NCI-H1417 (cell line): ENCODE measurements at places on chromosomes 13 and 19.

DNA sequence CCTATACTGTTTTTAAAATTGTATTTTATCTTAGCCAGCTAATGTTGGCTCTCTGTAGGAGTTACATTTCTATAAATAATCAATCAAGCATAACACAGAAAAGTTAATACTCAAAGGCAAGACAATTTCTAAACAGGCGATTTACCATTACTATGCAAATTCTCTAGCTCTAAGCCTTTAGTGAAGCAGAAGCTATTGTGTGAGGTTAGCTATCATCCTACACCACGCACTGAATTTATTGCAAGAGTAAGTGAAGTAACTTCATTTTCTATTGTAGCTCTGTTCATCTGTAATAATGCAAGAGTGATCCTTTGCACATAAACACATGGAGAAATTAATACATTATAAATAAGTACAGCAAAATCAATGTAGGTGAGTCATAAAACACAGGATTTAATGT is 439.3 kb downstream of the PCDH9 start:
- no peak for DNase-seq

GRCh38 chr19:56597696-56598095 is 2.6 kb downstream of the ZNF71 start:
- no peak for DNase-seq

GRCh38 chr19:45496349-45496953 is 396 bp downstream of the RTN2 start:
- peak; percentile 70 for DNase-seq

DNA sequence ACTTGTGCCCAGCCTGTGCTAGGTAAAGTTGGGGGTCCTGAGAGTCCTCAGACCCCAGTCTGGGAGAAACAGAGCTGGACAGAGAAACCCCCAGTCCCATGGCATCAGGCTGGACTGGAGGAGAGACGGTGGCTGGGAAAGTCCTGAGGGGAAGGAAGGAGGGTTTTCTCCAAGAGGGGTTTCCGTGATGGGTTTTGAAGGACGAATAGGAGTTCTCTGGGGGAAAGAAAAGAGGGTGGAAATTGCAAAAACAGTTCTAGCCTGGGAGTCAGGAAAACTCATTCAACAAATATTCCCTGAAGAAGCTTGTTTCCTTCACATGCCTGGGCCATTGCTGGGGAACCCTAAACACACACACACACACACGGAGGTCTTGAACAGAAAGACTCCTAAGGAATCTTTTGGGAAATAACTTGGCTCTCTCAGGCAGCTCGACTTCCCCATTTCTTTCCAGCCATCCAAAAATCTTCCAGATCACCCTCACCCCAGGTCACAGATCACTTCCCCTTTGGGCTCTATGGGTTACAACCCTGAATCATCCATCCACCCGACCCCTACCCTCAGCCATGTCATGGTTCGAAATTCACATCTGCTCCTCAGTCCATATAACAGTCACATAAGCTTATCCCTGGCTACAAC is 47.5 kb downstream of the COLGALT1 start:
- no peak for DNase-seq

GRCh38 chr19:31461814-31462539 is 112.7 kb upstream of the TSHZ3 start:
- no peak for DNase-seq

DNA sequence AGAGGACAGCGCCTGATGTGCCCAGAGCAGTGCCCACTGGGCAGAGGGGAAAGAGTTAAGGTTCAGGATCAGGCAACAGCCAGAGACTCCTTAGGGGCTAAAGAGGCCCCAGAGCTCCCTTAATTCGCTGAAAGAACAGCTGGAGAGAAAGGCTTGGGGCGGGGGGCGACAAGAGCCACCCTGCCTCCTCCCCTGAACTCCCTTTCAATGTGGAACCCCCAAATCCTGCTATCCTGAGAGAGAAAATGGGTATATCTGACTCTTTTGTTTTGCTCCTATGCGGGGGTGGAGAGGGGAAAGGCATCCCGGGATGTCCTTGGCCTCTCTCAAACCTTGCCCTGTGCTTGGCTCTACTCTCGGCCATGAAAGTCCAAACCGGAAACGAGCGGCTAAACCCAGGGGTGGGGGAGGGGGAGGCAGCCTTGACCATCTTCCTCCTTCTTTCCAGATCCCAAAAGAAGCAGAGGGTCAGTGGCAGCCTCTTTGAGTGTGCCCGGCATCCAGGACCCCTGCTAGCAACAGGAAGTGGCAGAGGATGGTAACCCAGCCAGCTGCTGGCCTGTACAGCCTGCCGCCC is 4.7 kb downstream of the PRKACA start:
- DNase-seq, result no peak

DNA sequence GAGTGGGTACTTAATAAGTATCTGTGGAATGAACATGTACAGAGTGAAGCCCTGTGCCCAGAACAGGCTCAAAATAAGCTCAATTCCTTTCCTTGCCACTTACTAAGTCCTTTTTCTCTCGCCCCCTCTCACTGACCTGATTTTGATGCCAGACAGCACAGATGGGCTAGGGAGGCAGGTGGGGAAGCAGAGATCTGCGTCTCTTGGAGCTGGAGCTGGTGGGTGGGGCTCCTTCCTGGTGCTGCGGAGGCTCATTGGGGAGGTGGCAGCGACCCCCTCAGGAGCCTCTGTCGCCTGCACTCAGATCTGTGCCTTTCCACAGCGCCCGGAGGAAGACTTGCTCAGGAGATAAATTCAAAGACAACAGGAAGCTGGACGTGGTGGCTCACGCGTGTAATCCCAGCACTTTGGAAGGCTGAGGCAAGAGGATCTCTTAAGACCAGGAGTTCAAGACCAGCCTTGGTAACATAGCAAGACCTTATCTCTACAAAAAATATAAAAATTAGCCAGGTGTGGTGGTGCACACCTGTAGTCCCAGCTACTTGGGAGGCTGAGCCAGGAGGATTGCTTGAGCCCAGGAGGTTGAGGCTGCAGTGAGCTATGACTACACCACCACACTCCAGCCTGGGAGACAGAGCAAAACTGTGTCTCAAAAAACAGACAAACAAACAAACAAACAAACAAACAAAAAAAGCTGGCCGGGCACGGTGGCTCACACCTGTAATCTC is 14.6 kb downstream of the AKT2 start:
- DNase-seq, result no peak

- no peak for DNase-seq
Measured at GRCh38 chr13:94784066-94784465, 71.7 kb upstream of the SOX21 start.

DNA sequence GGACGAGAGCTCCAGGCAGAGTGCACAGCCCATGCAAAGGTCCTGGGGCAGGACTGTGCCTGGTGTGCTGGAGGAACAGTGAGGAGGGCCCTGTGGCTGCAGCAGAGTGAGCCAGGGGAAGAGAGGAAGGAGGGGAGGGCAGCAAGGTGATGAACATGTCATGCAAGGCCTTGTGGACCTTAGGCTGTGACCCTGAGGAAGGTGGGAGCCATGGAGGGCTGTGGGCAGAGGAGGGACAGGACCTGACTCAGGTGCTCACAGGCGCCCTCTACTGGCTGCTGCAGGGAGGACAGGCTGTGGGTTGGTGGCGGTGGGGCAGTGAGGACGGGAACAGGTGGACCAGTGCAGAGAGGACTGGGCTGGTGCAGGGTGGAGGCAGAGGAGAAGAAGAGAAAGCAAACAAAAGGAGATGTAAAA is 170.3 kb downstream of the PTPRS start:
- no peak for DNase-seq

DNA sequence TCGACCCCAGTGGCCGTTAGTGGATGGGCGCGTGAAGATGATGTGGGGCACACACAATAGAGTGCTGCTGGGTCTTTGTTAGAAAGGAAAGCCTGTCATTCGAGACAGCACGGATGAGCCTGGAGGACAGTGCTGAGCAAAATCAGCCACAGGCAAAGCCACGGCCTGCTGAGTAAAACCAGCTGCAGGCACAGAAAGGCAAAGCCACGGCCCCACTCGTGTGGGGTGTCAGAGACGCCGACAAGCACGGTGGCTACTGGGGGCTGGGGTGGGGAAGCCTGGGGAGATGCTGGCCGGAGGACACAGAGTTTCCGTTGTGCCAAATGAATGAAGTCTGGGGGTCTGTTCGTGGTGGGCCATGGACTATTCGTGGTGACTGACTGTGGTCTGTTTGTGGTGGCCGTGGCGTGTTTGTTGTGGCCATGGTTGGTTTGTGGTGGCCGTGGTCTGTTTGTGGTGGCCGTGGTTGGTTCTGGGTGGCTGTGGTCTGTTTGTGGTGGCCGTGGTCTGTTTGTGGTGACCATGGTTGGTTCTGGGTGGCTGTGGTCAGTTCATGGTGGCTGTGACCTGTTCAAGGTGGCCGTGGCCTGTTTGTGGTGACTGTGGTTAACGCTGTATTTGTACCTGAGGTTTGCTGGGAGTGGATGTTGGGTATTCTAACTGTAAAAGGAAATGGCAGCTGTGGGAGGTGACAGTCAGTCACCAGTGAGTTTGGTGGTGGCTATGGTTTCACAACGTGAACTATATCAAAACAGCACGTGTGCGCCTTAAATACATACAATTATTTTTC is 36.3 kb downstream of the MCF2L start:
- no peak for DNase-seq

GRCh38 chr13:37369616-37370015 is 229.0 kb downstream of the POSTN start:
- DNase-seq, result no peak

GRCh38 chr13:39602614-39603366 is at the start of gene LHFPL6:
Gene LHFPL6 (minus strand): TSS chr13:39603193.
- peak; percentile 86 for DNase-seq

GRCh38 chr19:13850910-13851733 is 25.8 kb upstream of the NANOS3 start:
- peak; percentile 34 for DNase-seq

DNA sequence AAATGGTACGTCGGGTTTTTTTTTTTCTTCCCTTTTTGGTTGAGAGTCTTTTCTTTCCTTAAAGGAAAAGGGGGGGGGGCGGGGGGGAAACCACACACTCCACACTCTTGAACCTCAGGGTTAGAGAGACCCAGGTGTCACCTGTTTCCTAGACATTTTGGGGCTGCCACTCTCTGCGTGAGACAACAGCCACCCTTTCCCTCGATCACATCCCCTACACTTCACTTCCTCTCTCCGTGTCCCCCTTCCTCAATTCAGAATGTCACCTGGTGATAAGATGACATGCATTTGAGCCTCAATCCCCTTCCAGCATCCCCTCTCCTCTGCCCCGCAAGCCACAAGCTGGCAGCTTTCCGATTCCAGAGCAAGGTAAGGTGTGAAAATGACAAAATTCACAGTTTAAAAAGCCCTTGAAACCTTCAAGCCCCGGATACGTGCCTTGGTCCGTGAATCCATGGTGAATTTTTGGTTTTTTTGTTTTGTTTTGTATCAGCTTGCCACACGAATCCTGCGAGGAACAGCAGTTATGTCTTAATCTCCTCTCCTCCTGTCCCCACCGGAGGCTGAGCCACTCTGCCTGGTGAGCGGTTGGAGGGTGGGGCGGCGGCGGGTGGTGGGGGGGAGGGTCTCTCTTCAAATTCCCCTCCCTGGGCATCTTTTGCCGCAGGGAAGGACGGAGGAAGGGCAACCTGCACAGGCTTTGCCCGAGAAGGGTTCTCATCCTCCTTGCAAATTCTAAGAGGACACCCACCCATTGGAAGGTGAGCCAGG is 4.2 kb downstream of the PTPRS start:
- no peak for DNase-seq

DNA sequence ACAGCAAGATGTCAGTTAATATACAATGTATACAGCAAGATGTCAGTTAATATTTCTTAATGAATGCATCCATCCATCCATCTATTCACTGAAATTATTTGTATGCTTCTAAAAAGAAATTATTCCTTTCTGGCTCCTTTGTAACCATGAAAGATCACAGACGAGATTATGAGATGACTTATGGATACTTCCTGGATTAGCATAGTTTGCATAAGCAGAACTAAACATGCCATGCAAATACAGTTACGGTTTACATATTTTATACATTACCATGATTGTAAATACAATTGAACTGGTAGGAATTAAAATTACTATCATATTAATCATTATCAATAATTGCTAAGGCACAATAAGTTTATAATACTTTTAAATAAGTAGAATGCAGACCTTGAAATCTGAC is 32.7 kb downstream of the NALCN start:
- no peak for DNase-seq

DNA sequence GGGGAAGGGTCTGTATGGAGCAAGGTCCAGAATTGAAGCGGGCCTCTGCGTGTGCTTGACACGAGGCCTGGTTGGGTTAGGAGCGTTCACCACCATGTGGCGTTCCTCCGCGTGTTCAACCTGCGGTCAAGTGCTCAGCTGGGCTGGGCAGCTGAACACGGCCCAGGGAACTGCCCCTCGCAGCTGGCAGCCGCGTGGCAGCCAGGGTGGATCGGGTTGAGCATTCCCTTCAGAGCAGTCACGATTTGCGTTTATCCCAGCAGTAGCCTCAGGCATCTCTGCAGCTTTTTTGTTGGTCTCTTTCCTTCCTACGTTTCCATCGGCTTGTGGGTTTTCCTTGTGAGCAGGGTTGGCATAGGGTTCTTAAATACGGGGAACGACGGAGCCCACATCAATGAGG is 28.7 kb upstream of the F2RL3 start:
- no peak for DNase-seq

GRCh38 chr13:19618977-19619376 is 14.5 kb upstream of the MPHOSPH8 start:
- no peak for DNase-seq

DNA sequence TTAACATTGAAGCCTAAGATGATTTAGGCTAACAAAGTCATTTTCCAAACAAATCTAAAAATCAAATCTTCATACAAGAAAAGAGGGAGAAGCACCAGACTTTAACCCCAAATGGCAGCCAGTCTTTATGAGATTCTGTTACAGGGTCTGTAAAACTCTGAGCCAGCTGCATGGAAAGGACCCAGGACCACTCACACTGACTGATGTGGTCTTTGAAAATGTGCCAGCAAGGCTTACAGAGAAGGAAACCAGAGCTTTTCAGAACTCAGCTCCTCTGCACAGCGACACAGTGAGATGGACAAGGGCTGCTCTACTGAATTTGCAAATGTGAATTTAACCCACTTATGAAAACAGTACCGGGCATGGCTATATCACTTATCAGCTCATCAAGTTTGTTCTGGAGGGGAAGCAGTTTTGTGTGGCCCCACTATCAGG is 98.8 kb upstream of the SERP2 start:
- DNase-seq, result no peak

GRCh38 chr19:1266129-1266915 is 2.8 kb upstream of the CIRBP start:
- peak; percentile 96 for DNase-seq

- no peak for DNase-seq
Measured at GRCh38 chr13:28548872-28549271, 53.9 kb upstream of the FLT1 start.

- no peak for DNase-seq
Measured at GRCh38 chr13:39405107-39405506, 197.9 kb downstream of the LHFPL6 start.

- DNase-seq, result no peak
Measured at GRCh38 chr13:50129706-50130122, 114.5 kb downstream of the KCNRG start.

GRCh38 chr13:97249093-97249795 is 27.1 kb downstream of the MBNL2 start:
- DNase-seq, result no peak
